ENCODE measurements at places on chromosomes 13 and 19.

GRCh38 chr19:16288544-16288943 is 36.1 kb upstream of the KLF2 start:
- no peak for DNase-seq

- no peak for DNase-seq
Observed at GRCh38 chr13:27922883-27923612, 3.2 kb downstream of the PDX1 start.

- no peak for DNase-seq
Observed at GRCh38 chr19:30161770-30162169, 210.4 kb upstream of the ZNF536 start.

- DNase-seq: peak; percentile 82
Observed at GRCh38 chr19:2016041-2016807, 710 bp upstream of the BTBD2 start.

DNA sequence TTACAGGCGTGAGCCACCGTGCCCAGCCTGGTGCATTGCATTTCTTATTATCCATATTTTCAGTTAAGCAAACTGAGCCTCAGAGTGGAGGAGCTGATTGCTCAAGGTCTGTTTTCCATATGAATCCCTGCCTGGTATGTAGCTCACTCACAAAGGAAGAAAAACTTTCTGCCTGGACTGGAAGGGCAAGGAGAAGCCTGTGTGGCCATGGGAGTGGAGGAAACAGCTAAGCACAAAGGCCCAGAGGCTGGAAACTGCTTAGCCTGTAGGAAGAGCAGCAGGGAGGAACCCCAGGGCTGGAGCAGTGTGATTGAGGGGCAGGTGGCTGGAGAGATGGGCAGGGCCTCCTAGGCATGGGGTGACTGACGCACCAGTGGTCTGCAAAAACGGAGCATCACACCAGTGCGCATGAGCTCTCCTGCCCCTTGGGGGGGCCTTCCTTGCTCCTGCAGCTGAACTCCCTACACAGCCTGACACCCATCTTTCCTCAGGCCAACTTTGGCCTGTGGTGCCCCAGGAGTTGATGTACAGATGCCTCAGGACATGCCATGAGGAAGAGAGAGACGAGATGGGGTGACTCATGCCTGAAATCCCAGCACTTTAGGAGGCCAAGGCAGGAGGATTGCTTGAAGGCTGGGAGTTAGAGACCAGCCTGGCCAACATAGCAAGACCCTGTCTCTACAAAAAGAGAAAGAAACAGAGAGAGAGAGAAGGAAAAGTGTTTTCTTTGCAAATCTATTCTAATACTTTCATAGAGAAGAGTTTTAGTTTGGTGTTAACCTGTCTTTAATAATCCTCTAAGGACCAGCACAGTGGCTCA is 2.8 kb upstream of the HNRNPM start:
- no peak for DNase-seq

DNA sequence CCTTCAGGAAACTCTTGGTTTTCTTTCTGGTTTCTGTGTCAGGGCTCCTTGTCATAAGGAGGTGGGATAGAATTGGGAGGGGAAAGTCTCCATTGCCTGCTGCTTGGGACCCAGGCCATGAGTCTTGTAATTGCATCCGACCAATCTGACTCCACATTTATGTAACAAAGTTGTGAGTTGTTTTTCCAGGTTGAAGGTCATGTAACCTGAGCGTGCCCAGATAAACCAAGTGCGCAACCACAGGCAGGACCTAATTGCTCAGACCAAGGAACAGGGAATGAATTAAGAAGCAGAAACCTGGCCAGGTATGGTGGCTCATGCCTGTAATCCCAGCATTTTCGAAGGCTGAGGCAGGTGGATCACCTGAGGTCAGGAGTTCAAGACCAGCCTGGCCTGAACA is 17.8 kb downstream of the RASL11A start:
- no peak for DNase-seq

GRCh38 chr13:32212421-32212820 is 102.7 kb downstream of the ZAR1L start:
- DNase-seq: no peak

GRCh38 chr13:46687810-46688209 is 109.2 kb downstream of the ESD start:
- DNase-seq: no peak

DNA sequence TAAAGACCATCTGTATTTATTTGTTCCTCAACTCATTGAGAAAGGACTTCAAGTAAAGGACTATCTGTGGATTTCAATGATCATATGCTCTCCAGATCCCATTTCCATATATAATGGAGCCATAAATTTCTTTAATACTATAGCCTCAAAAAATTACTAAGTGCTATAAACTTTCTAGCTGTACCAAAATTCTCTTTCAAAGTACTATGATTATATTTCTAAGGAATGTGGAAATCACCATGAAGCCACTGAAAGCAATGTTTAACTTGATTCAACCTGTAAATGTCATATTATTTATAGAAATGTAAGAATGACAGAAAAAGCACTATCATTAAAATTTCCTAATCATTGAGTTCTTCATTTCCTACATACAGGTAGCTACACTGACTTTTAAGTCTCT is 20.7 kb downstream of the TBC1D4 start:
- DNase-seq: no peak

DNA sequence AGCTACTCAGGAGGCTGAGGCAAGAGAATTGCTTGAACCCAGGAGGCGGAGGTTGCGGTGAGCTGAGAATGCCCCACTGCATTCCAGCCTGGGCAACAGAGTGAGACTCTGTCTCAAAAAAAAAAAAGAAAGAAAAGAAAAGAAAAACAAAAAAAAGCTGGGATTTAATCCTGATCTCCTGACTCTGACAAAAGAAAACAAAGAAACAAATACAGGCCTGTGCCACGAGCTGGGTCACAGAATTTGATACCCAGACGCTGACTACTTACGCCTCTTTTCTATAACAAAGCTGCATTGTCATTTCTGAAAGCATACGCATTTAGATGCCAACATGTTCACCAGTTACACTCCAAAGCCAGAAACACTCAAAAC is 18.2 kb upstream of the GTF2F2 start:
- no peak for DNase-seq

GRCh38 chr13:73406454-73406853 is 347.6 kb downstream of the KLF5 start:
- no peak for DNase-seq

DNA sequence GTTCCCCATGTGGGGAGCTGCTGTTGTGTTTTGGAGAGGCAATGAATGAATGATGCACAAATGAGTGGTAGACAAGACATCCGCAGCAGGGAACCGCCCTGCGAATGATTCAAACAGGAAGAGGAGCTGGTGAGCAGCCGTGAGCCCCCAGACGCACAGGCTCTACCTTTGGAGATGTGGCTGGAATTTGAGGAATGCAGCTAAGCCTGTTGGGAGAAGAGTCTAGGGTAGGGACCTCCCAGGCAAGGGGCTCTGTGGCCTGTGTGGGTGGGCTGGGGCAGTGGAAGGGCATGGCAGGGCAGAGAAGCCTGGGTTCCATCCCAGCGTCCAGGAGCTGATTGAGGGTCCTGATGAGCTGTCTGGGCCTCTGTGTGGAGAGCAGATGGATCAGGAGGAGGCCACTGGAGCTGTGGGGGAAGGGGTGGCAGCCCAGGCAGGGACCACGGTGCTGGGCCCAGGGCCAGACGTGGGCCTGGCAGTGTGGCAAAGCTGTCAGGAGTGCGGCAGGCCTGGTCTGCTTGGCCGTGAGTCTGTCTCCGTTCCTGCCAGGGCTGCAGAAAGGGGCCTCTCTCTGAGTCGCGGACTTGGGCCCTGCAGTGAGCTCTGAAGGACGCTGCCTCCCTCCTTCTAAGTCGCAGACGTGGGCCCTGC is 41.8 kb upstream of the DCUN1D2 start:
- DNase-seq: no peak

GRCh38 chr13:69324090-69324886 is 783.3 kb upstream of the ATXN8OS start:
- DNase-seq: peak; percentile 22

DNA sequence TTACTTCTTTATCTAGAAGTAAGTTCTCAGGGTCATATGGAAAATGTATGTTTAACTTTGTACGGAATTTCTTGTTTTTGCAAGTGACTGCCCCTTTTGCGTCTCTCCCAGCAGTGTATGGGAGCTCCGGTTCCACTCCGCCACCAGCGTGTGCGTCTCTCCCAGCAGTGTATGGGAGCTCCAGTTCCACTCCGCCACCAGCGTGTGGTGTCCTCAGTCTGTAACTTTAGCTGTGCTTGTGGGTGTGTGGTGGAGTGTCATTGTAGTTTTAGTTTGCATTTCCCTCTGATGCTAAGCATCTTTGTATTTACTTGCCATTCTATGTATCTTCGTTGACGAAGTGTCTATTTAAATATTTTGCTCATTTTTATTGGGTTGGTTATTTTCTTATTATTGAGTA is 2.4 kb downstream of the CUL4A start:
- DNase-seq: no peak

DNA sequence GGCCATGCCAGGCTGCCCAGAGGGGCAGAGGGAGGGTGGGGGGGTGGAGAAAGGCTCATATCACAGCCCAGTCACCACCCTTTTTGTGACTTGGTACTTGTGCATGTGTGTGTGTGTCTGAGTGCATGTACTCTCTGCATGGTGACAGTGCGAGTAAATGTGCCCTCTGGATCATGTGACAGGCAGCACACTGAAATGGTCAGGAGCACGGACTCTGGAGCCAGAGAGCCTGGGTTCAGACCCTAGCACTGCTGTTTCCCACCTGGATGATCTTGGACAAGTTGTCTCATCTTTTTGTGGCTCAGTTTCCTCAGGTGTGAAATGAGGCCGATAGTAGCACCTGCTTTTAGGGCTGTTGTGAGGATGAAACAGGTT is 2.0 kb downstream of the CIC start:
- DNase-seq: no peak

DNA sequence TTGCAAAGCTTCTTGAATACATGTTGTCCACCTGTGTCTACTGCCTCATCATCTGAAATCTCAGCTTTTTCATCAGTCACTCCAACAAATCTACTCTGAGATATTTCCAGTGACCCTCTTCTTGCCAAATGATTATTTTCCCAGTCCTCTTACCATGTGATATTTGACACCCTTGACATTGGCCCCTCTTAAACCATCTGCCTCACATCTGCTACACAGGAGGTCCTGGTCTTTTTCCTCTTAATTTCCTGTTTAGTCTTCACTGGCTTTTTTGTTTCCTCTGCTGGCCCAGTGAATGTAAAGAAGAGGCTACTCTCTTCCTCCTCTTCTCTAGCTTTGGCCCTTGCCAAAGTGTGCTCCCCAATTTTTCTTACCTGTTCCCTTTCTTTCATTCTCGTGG is 218.7 kb downstream of the DNAJC15 start:
- DNase-seq: no peak

- no peak for DNase-seq
Observed at GRCh38 chr13:31224963-31225559, 25.3 kb downstream of the B3GLCT start.

DNA sequence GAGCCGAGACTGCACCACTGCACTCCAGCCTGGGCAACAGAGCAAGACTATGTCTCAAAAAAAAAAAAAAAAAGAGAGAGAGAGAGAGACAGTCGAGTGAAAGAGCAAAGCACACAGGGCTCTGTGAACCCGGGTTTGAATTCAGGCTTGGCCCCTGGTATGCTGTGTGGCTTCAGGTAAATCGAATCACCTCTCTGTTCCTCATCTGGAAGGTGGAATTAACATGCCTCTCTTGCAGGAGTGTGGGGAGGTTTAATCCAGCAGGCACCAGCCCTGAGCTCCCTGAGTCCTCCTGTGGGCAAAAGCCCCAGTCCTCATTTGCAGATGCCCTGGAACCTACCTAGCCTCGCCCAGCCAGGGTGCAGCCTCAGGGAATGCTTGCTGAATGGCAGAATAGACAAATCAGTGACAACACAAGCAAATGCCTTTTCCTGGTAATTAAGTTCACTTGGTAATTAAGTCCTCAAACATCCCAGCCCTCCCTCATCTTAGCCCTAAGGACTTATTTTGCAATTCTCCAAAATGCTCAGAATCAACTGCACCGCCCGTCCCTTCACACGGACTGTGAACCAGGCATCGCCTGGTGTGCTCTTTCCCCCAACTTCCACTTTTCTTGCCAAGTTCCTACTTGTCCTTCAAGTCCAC is 4.6 kb upstream of the ZNRF4 start:
- DNase-seq: no peak

GRCh38 chr19:4067396-4068046 is 822 bp upstream of the ZBTB7A start:
- no peak for DNase-seq

DNA sequence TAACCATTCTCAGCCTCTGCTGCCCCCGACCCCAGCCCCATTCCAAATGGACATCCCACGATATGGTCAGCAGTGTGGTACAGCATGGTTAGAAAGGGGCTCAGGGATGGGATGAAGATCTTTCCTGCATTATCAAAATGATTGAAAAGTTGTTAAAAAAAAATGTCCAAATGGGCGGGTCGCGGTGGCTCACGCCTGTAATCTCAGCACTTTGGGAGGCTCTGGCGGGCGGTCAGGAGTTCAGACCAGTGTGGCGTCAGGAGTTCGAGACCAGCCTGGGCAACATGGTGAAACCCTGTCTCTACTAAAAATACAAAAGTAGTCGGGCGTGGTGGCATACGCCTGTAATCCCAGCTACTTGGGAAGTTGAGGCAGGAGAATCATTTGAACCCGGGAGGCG is 54.3 kb upstream of the ZNF254 start:
- no peak for DNase-seq

- DNase-seq: no peak
Observed at GRCh38 chr19:9673912-9674662, 813 bp downstream of the ZNF562 start.

DNA sequence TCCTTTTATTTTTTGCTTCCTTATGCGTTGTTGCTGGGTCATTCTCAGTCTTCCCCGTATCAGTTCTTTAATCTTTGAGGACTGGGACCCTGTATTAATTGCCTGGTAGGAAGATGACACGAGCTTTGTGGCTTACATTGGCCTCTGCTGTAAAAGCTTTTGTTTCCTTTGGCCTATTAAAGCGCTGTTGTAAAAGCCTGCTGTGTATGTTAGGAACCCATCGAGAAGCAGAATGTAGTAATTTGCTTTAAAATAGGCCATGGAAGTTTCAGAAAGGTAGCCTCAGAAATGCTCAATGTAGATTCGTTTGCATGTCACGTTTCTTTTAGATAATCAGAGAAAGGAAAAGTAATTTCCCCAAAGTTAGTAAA is 257.5 kb upstream of the STARD13 start:
- DNase-seq: no peak

- DNase-seq: no peak
Observed at GRCh38 chr19:49272204-49272603, 52.8 kb downstream of the SLC6A16 start.

GRCh38 chr19:45340899-45341453 is 426 bp downstream of the KLC3 start:
- no peak for DNase-seq

DNA sequence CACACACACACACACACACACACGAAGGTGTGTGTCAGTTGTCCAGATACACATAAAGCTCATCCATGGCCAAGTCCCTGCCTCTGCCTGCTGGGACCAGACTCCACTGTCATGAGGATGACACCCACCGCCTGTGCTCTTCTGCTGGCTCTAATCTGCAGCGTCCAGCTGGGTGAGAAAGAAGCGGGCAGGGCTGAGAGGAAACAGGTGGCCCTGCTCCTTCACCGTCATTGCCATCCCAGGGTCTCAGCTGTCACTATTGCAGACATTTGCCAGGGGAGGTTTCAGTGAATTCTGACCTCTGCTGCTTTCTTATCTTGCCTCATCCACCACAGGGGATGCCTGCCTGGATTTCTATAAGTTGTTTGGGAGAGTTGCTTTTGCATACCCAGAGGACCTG is 31.4 kb downstream of the SCGB2B2 start:
- no peak for DNase-seq
